Sigmoid colon (tissue), 7 donors: ENCODE measurements at places on chromosomes 4 and X. TPM values are rescaled to one million over a fixed set of nuclear protein-coding genes. Genes with fewer than 3 reads are reported as not detected.

The C4orf54 gene
- total RNA-seq = 0.16 TPM

The MCTS1 gene
- total RNA-seq = 18.2 TPM

The GRSF1 gene
- total RNA-seq = 62.1 TPM

The GAGE12E gene
- not detected for total RNA-seq

The TIMP1 gene
- total RNA-seq = 115 TPM

The MAGEB10 gene
- total RNA-seq = not detected

The DCHS2 gene
- total RNA-seq = 13.6 TPM

The PABPC4L gene
- 1.4 TPM for total RNA-seq

- DNase-seq = no peak
- no peaks in the 10 kb centered on the region for H3K4me1 ChIP-seq
These were observed 715.7 kb upstream of the HTR2C start for GRCh38 chrX:113868177-113868576.

DNA sequence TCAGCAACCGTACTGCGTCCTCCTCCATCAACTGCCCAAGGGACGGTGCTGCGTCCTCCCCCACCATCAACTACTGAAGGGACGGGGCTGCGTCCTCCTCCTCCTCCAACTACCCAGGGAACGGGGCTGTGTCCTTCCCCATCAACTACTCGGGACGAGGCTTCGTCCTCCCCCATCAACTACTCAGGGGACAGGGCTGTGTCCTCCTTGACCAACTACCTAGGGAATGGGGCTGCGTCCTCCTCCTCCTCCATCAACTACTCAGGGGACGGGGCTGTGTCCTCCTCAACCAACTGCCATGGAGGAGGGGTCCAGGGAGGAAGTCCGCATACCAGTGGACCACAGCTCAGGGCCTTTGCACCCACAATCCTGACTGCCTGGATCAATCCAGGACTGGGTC lies 24.4 kb downstream of the PPP2R3B start:
- no peaks in the 10 kb centered on the region for H3K27me3 ChIP-seq
- H3K36me3 ChIP-seq = no peaks in the 10 kb centered on the region
- H3K4me3 ChIP-seq = no peak overlapping the region
- no peak overlapping the region for H3K27ac ChIP-seq
- DNase-seq = no peak
- no peaks in the 10 kb centered on the region for H3K4me1 ChIP-seq

- no peak for DNase-seq
- no peak overlapping the region for H3K27ac ChIP-seq
- H3K4me3 ChIP-seq = no peak overlapping the region
- H3K4me1 ChIP-seq = no peaks in the 10 kb centered on the region
These were observed 8.5 kb upstream of the NXF3 start for GRCh38 chrX:103101299-103102042.

- H3K4me3 ChIP-seq = no peak overlapping the region
- DNase-seq = no peak
- no peak overlapping the region for H3K27ac ChIP-seq
- H3K4me1 ChIP-seq = no peaks in the 10 kb centered on the region
- no peaks in the 10 kb centered on the region for H3K27me3 ChIP-seq
- H3K36me3 ChIP-seq = no peaks in the 10 kb centered on the region
These were observed 975.2 kb downstream of the STIM2 start for GRCh38 chr4:27835851-27836250.

DNA sequence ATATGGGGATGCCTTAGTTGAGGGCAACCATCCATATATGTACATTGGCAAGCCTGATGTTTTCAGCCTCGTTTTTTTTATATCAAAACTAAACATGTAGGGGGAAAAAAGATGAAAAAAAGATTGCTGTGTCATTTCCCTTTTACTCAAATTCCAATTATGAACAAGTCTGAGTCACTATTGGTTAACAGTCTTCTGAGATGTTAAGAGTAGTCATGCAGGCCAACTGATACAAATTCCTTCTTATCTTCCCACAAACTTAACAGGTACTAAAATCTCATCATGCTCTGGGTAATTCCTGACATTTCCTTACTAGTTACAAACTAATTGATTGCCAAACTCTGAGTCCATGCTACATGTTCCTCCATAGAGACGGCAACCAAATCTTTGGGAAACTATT lies 222.1 kb downstream of the FRMPD4 start:
- no peaks in the 10 kb centered on the region for H3K27me3 ChIP-seq
- H3K4me1 ChIP-seq = no peaks in the 10 kb centered on the region
- no peak overlapping the region for H3K27ac ChIP-seq
- H3K4me3 ChIP-seq = no peak overlapping the region
- no peaks in the 10 kb centered on the region for H3K36me3 ChIP-seq

DNA sequence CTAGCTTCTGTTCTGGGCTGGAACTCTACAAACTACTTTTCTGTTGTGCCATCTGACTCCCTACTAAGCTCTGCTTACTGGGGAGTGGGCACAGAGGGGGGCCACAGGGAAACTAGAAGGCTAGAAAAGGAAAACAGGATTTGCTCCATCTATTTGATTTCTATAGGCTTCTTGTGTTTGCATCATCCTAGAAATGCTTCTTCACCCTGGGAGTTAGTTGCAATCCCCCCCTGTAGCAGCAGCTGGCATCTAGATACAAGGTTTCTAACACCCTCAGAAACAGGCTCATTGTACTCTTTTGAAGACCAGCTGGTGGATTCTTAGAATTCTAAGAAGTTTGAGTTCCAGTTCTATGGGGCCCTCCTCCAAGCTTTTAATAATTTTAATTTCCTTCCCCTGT lies 213.4 kb downstream of the TMA16 start:
- H3K36me3 ChIP-seq = no peaks in the 10 kb centered on the region
- no peaks in the 10 kb centered on the region for H3K27me3 ChIP-seq
- H3K4me3 ChIP-seq = no peak overlapping the region
- H3K27ac ChIP-seq = no peak overlapping the region

- no peak overlapping the region for H3K27ac ChIP-seq
- no peak overlapping the region for H3K4me3 ChIP-seq
- H3K27me3 ChIP-seq = no peaks in the 10 kb centered on the region
- no peak for DNase-seq
- no peaks in the 10 kb centered on the region for H3K4me1 ChIP-seq
These were observed 9.9 kb downstream of the BCAP31 start for GRCh38 chrX:153714256-153714655.

DNA sequence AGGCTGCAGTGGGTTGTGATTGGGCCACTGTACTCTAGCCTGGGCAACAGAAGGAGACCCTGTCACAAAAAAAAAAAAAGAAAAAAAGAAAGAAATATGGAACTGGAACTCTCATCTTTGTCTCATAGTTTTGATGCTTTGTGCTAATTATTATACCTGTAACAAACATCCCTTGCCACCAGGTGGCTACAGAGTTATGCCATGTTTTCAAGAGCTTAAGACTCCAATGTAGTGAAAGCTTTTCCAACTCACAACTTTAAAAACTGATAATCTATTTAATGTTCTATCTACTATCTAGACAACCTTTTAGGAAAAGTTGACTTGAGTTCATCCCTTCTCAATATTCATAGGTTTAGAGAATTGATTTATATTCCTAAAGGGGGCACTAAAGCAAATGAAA lies 42.4 kb downstream of the HTR2C start:
- H3K36me3 ChIP-seq = no peaks in the 10 kb centered on the region
- H3K4me1 ChIP-seq = no peaks in the 10 kb centered on the region
- no peak overlapping the region for H3K4me3 ChIP-seq
- H3K27me3 ChIP-seq = no peaks in the 10 kb centered on the region

GRCh38 chr4:94595013-94595412 lies 143.3 kb downstream of the PDLIM5 start:
- no peak for DNase-seq
- no peak overlapping the region for H3K4me3 ChIP-seq
- peaks cover 30% of the 10 kb centered on the region for H3K36me3 ChIP-seq
- H3K27ac ChIP-seq = no peak overlapping the region
- H3K27me3 ChIP-seq = no peaks in the 10 kb centered on the region

- peaks cover 19% of the 10 kb centered on the region for H3K4me1 ChIP-seq
- no peaks in the 10 kb centered on the region for H3K36me3 ChIP-seq
- no peak overlapping the region for H3K4me3 ChIP-seq
- DNase-seq = peak; percentile 79
These were observed 129.0 kb upstream of the RASGEF1B start for GRCh38 chr4:81600520-81601357.

- no peak overlapping the region for H3K27ac ChIP-seq
- H3K36me3 ChIP-seq = no peaks in the 10 kb centered on the region
- no peak for DNase-seq
- H3K4me1 ChIP-seq = no peaks in the 10 kb centered on the region
- no peaks in the 10 kb centered on the region for H3K27me3 ChIP-seq
- no peak overlapping the region for H3K4me3 ChIP-seq
These were observed 40.7 kb upstream of the CD40LG start for GRCh38 chrX:136607236-136607635.

- H3K36me3 ChIP-seq = no peaks in the 10 kb centered on the region
- no peak overlapping the region for H3K4me3 ChIP-seq
- no peaks in the 10 kb centered on the region for H3K4me1 ChIP-seq
- no peaks in the 10 kb centered on the region for H3K27me3 ChIP-seq
- peak; percentile 33 for DNase-seq
- no peak overlapping the region for H3K27ac ChIP-seq
These were observed 64.1 kb upstream of the GPR78 start for GRCh38 chr4:8516061-8516573.

GRCh38 chr4:144584428-144584827 lies 61.5 kb upstream of the HHIP start:
- no peaks in the 10 kb centered on the region for H3K4me1 ChIP-seq
- no peak for DNase-seq
- H3K27ac ChIP-seq = no peak overlapping the region
- H3K36me3 ChIP-seq = no peaks in the 10 kb centered on the region
- H3K27me3 ChIP-seq = no peaks in the 10 kb centered on the region

GRCh38 chrX:135484641-135485289 lies 35.7 kb upstream of the INTS6L start:
- no peak for DNase-seq
- H3K4me1 ChIP-seq = no peaks in the 10 kb centered on the region
- no peaks in the 10 kb centered on the region for H3K36me3 ChIP-seq
- H3K4me3 ChIP-seq = no peak overlapping the region
- no peak overlapping the region for H3K27ac ChIP-seq
- no peaks in the 10 kb centered on the region for H3K27me3 ChIP-seq

- peak overlapping the region; percentile 21 for H3K4me3 ChIP-seq
- peaks cover 44% of the 10 kb centered on the region for H3K36me3 ChIP-seq
- H3K27me3 ChIP-seq = no peaks in the 10 kb centered on the region
- peaks cover 41% of the 10 kb centered on the region for H3K4me1 ChIP-seq
These were observed 160.3 kb downstream of the AFAP1 start for GRCh38 chr4:7779432-7779768.

DNA sequence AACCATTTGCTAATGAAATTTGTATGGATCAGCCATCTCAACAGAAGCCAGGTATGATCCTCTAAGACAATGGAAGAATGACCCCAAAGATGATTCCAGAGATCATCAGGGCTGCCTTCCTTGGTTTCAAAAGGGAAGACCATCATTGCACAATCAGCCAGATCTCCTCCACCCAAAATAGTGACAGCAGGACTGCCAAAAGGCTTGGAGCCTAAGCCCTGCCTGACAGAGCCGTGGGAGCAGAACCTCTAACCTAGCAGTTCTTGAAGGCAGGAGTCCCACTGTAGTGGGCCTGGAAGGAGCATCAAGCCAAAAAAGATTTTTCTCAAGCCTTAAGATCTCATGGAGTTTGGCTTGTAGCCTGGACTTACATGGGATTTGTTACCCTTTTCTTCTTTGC lies 226.0 kb downstream of the RASL11B start:
- H3K27ac ChIP-seq = no peak overlapping the region
- DNase-seq = no peak
- H3K4me1 ChIP-seq = no peaks in the 10 kb centered on the region
- H3K27me3 ChIP-seq = no peaks in the 10 kb centered on the region
- H3K4me3 ChIP-seq = no peak overlapping the region

- no peak overlapping the region for H3K4me3 ChIP-seq
- no peaks in the 10 kb centered on the region for H3K4me1 ChIP-seq
- H3K27ac ChIP-seq = no peak overlapping the region
These were observed 296.0 kb upstream of the HS3ST1 start for GRCh38 chr4:11724731-11725130.

GRCh38 chrX:13001961-13002671 lies 27.2 kb downstream of the TMSB4X start:
- no peak for DNase-seq
- H3K36me3 ChIP-seq = no peaks in the 10 kb centered on the region
- H3K4me3 ChIP-seq = no peak overlapping the region
- no peak overlapping the region for H3K27ac ChIP-seq
- no peaks in the 10 kb centered on the region for H3K27me3 ChIP-seq
